ENCODE measurements at places on chromosomes 16 and 17. TPM values are rescaled to one million over a fixed set of nuclear protein-coding genes. Genes with fewer than 3 reads are reported as not detected.

PIRT gene
- total RNA-seq = not detected

ASB16 gene
- 0.32 TPM for total RNA-seq

SHBG gene
- 0.31 TPM for total RNA-seq

ARHGAP44 gene
- 2.4 TPM for total RNA-seq
